Memory B cell (primary cell): ENCODE measurements at places on chromosomes 16 and 17.
A peak's percentile ranks its signal among the peaks of the same experiment; 100 is the strongest.

GRCh38 chr16:11315510-11315909, 29.7 kb upstream of the RMI2 start:
- DNase-seq = no peak

GRCh38 chr17:34195987-34196386, 59.1 kb upstream of the CCL2 start:
- no peak for DNase-seq

- no peak for DNase-seq
Observed at GRCh38 chr17:12637745-12638651, 27.7 kb upstream of the MYOCD start.

DNA sequence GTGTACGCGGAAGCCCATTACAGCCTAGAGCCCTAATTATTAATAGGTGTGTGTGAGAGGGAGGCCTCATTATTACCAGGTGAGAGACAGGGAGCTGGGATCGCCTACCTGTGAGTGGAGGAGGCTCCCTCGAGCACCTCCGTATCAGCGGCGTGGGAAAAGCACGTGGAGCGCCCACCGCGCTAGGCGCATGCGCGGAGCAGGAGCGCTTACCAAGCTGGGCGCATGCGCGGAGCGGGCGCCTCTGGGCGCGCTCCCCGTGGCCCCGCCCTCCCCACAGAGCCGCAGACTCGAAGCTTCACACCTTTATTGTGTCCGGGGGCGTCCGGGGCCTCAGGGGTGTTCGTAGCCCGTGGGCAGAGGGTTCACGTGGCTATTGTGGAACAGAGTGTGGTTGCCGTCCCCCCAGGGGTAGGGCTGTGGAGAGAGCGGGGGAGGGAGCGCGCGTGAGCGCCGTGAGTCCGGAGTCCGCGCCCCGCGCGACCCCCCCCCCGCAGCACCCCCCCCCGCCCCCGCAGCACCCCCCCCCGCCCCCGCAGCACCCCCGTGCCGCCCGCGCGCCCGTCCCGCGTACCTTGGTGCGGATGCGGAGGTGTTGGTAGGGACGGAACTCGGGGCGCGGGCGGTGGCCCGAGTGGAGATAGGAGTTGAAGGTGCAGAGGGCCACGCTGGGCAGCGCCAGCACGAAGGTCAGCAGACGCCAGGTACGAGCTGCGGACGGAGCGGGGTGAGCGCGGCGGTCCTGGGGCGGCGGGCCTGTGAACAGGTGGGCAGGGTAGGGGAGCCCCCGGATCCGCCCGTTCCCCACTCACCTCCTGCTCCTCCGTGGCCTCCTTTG, 500 bp downstream of the COX6A2 start:
- peak; percentile 34 for DNase-seq

DNA sequence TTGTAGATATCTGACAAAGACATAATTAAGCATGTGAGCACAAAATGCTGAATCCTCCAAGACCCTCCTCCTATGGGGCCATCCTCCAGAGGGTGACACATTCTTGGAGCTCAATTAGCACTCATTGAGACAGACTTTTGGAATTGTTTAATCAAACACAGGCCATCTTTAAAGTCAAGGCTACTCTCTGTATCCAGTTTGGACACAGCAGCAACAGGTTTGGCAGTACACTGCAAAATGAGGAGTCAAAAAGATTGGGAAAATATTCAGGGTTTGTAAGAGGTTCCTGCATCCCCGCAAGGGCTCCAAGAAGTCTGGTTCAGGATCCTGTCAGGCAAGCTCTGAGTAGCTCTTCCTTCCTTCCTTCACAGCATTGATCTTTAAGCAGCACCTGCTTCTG, 1.3 kb downstream of the ITFG1 start:
- DNase-seq = no peak

DNA sequence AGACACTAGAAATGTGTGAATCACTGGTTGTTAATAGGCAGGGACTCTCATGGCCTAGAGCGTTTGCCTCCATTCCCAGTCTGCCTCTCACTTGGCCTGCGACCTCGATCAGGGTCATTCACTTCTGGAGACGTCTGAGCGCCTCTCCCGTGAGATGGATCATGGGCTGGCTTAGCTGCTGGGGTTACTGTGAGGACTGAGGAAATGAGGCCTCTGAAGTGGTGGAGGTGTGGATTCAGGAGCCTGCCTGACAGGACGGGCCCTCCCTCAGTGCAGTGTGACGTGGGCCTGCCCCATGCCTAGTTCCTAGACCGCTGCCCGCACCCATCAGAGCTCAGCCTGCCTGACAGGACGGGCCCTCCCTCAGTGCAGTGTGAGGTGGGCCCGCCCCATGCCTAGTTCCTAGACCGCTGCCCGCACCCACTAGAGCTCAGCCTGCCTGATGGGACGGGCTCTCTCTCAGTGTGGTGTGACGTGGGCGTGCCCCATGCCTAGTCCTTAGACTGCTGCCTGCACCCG, 61.9 kb downstream of the BANP start:
- DNase-seq = no peak

- DNase-seq = no peak
Observed at GRCh38 chr17:79721993-79722671, 8.6 kb upstream of the ENPP7 start.

- DNase-seq = peak; percentile 89
Observed at GRCh38 chr16:84593825-84594724, 23.8 kb downstream of the COTL1 start.

DNA sequence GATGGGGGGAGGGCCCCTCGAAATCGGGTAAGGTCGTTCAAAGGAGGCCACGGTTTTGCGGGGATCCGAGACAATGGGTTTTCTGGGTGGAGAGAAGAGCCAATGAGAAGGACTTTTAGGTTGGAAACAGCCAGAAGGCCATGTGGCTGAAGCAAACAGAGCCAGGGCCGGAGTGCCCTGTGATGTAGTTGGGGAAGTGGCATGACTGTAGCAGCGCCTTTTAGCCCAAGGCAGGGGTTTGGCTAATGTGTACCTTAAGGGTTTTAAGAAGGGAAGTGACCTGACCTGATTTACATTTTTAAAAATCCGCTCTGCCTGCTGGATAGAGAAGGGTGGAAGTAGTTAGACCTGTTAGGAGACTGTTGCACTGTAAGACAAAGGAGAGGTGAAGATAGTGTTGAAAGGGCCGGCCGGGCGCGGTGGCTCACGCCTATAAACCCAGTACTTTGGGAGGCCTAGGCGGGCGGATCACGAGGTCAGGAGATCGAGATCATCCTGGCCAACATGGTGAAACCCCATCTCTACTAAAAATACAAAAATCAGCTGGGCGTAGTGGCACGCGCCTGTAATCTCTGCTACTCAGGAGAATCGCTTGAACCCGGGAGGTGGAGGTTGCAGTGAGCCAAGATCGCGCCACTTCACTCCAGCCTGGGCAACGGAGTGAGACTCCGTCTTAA, 1.0 kb downstream of the LYRM1 start:
- DNase-seq = peak; percentile 37

DNA sequence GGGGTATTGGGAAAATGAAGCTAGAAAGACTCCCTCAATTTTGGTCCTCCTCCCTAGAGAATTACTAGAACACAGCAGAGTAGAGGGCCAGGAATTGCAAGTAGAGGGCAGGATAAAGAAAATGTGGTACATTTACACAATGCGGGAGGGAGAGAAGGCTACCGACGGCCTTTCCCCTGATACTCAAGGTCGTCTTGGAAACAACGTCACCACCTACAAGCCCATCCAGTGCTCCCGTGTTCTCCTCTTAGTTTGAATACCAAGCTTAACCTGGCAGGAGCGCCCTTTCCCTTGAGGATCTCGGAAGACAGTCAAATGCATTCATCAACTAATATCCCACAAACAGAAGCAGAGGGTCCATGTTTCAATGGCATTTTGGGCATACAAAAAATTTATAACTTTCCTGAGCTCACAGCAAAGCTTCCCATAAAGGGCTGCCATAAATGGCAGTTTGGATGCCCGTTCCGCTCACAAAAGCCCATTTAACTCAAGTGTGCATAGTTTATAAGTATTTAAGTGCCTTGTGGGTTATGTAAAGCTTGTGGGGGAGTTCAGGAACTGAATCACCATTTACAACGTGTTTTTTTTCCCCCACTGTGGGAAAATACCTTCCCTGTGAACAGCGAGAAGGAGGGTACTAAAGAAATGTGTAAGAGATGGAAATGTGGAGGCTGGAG, 414.6 kb downstream of the SLC39A11 start:
- DNase-seq = no peak

DNA sequence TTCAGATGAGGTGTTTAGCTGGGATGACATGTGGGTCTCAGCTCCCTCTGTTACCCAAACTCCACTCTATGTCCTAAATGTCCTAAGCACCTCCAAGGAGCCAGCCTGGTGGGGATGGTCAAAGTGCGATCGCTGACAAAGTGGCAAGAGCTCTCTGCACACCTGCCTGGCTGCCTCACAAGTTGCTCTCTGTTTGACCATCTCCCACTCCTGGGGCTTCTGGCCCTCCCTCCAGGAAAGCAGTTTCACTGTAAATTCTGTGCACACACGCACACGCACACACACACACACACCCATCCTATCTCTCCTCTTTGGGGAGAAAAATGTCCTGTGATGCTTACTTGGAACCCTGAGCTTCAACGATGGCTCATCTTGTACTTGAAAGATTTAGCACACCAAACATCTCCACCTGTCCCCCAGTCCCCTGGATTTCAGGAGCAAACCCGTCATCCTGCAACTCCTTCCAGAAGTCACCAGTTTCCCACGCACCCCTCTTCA, 1.7 kb downstream of the PITPNA start:
- DNase-seq = no peak

DNA sequence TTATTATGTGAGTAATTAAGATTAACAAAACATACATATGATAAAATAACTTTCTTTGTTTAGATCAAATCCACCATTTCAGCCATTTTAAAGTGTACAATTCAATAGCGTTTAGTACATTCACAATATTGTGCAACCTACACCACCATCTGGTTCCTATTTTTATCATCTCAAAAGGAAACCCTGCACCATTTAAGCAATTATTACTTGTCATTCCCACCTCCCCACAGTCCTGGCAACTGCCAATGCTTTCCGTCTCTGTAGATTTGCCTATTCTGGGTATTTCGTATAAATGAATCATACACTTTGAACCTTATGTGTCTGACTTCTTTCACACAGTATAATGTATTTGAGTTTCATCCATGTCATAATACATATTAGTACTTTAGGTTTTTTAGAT, 162.5 kb upstream of the CNTNAP4 start:
- DNase-seq = no peak

DNA sequence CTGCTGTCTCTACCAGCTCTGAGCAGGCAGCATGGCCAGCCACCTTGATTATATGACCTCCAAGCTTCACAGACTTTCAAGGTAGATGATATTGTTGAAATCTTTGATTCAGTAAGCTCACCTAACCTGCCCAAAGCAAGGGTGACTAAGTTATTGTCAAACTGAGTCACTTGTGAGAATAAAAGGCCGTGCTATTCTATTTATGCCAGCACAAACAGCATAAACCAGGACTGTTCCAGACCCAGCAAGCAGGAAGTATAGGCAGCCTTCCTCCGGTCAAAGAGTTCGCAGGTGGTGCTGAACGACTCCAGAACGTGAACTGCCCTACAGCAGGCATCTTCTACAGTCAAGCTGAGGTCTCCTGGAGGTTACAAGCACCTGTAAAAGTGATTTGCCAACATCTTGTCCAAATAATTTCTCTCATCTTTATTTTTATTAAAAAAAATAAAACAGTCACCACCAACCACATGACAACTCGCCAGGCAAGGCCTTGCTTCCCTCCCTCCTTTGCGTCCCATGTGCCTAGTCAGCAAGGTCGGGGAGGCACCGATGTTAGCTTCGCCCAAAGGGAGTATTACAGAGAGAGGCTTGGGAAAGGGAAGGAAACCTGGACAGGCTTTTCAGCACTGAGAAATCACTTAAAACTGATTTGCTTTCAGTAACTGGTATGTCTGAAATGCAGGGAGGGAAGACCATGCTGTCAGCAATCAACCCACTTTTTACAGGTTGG, 10.8 kb downstream of the ARL2BP start:
- no peak for DNase-seq

- no peak for DNase-seq
Observed at GRCh38 chr16:69821844-69822173, 59.7 kb downstream of the WWP2 start.

DNA sequence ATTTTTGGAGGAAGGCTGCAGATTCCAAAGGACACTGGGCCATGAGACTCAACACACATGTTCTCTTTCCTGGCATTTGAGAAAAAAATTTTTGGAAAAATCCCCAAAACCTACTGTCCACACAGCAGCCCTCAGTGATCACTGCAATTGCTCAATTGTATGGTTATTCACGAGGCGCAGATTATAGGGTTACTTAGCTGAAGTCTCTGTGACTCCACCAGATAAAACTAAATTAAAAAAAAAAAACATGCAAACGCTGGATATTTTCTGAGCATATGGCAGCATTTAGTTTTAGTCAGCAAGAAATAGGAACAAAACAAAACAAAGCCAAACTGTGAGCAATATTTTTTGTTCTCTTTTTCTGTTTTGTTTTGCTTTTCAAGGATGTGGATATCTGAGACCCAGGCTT, 83.8 kb upstream of the FAM20A start:
- DNase-seq = no peak

DNA sequence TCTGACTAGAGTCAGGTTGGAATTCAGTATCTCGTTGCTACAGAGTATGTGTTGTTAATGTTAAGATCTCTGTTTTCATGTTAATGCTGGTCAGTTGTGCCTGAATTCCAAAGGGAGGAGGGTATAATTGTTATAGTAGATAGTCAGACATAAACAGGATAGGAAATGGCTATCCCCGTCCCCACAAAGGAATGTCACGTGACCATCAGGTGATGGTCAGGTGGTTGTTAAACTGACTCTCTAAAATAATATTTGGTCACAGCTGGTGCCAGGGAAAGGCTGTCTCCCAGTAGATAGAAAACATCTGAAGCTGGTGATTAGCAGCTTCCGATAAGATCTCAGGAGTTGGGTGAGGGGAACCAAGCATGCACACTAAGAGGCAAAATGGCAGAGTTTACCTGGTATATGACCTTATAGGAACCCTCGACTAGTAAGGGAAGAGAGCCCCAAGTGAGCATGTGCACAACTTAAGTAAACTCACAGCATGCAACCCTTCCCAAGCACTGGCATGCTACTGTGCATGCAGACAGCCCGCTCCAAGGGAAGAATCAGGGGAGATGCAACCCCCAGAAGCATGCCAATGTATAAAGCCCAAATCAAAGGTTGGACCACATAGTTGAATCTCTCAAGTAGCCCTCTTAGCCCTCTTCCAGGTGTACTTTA, 27.4 kb upstream of the SLC6A2 start:
- no peak for DNase-seq
